Mesothelial cell of epicardium (in vitro differentiated cells): ENCODE measurements at places on chromosomes 16 and 17.

DNA sequence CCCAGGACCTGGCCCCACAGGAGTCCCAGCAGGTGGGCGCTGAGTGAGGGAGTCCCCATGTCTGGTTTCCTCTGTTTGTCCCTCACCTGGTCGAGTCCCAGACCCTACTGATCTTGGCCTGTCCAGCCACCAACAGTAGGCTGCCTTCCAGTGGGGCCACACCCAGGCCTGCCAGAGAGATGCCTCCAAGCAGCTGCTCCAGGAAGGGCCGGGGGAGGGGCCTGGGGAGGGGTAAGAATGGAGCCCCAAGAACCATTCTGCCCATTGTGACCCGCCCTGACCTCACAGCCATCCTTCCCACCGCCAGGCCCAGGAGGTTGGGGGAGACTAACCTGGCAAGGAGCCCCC, 736 bp downstream of the SPATA20 start:
- H3K4me1 ChIP-seq = peaks cover 14% of the 10 kb centered on the region
- DNase-seq = no peak
- peaks cover 3% of the 10 kb centered on the region for H3K27me3 ChIP-seq

- no peak overlapping the region for H3K4me3 ChIP-seq
- H3K27me3 ChIP-seq = peaks cover 71% of the 10 kb centered on the region
- H3K27ac ChIP-seq = no peak overlapping the region
- DNase-seq = no peak
Observed at GRCh38 chr16:160691-161190, 5.0 kb upstream of the HBM start.

DNA sequence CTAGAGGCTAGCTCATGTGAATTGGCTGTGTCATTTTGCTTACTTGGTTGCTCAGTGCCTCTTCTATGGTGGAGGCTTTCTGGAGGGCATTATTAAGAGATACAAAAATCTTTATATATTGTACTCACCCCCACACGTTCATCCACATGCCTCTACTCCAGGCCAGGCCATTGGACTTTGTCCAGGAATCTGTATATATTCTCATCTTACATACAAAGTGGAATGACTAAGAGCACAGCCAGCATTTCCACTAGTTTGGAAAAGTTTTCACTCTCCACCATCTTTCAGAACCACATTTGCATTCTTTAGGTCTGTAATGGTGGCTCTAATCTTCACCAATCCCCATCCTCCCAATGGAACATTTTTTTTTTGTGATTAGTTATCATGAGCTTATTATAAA, 4.8 kb upstream of the GLG1 start:
- H3K4me1 ChIP-seq = peaks cover 8% of the 10 kb centered on the region
- H3K36me3 ChIP-seq = peaks cover 3% of the 10 kb centered on the region
- no peaks in the 10 kb centered on the region for H3K27me3 ChIP-seq
- no peak overlapping the region for H3K4me3 ChIP-seq
- H3K27ac ChIP-seq = no peak overlapping the region
- DNase-seq = no peak

DNA sequence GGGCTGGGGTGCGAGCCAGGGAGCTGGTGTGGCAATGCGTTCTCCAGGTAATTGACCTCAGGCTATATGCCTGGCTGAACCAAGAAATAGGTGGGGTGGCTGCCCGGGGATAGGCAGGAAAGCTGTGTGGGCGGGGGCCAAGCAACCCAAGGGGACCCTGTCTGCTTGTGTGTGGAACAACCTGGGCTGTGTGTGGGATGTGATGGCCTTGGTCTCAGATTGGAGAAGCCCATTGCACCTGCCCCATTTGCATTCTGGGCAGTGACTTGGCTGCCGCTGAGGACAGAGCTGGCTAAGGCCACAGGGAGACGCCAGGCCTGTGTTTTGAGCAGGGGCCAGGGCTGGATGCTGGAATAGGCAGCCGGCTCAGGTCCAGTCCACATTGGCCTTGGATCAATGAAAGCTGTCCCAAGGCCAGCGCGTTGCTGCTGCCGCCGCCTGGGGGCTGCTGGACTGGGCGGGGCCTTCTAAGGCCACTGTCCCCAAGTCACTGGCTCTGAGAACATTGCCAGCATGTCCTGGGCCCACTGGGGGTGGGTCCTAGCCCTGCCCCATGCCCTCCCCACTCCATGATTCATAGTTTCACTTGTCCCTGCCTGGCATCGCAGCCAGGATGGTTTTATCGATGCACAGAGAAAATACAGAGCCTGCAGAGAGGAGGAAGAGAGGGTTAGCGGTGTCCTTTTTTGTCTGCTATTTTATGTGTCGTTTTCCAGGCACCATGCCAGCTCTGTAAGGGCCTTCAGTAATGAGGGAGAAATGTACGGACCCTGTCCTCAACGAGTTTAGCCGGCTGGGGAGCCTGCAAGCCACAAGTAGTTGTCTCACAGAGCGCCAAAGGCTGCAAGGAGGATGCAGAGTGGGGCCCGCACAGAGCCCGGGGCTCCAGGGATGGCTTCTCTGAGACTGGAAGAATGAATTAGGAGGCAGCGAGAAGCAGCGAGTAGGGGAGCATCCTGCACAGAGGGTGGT, 43.9 kb downstream of the NKD1 start:
- DNase-seq = peak; percentile 57
- H3K4me1 ChIP-seq = peaks cover 39% of the 10 kb centered on the region
- peaks cover 8% of the 10 kb centered on the region for H3K36me3 ChIP-seq
- peak overlapping the region; percentile 90 for H3K27ac ChIP-seq
- H3K4me3 ChIP-seq = peak overlapping the region; percentile 30

- no peak for DNase-seq
- peak overlapping the region; percentile 4 for H3K27ac ChIP-seq
Observed at GRCh38 chr16:3101018-3101840, 2.1 kb upstream of the ZSCAN10 start.
